T1000 (cell line): ENCODE measurements at places on chromosomes 7 and 10.

DNA sequence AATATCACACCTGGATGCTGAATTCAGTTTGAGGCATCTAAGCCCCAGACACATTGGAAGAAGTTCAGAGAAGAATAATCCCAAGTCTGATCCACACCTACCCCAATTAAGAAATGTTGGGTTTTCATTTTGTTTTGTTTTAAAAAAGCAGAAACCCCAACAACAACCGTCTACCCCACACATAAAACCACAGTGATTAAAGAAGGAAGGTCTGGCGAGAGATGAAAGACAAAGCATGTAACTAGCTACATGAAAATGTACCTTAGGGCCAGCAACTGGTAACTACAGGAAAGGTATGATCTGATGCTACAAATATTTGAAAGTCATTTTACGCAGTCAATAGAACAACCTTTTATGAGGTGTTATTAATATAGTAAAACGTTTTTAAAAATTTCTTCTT is 1112.3 kb downstream of the GATA3 start:
- no peak for DNase-seq

DNA sequence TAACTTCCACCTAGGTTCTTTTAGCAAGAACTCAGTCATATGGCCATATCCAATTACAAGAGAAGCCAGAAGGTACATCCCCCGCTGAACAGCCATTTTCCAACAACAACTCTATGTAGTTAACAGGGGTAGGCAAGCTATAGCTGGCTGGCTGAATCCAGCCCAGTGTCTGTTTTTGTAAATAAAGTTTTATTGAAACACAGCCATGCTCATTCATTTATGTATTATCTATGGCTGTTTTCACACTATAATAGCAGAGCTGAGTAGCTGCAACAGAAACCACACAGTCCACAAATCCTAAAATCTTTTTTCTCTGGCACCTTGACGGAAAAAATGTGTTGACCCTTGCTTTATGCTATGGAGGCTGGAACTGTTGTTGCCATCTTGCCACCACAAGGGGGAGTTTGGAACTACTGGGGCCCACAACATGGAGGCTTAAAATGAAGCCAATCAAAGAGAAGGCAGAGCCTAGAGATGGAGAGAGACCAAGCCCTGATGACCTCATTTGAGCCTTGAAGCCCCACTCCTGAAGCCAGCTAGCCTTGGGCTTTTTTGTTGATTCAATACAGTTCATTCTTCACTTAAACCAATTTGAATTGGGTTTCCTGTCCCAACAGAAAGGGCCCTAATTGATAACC is 33.3 kb upstream of the XPNPEP1 start:
- no peak for DNase-seq

DNA sequence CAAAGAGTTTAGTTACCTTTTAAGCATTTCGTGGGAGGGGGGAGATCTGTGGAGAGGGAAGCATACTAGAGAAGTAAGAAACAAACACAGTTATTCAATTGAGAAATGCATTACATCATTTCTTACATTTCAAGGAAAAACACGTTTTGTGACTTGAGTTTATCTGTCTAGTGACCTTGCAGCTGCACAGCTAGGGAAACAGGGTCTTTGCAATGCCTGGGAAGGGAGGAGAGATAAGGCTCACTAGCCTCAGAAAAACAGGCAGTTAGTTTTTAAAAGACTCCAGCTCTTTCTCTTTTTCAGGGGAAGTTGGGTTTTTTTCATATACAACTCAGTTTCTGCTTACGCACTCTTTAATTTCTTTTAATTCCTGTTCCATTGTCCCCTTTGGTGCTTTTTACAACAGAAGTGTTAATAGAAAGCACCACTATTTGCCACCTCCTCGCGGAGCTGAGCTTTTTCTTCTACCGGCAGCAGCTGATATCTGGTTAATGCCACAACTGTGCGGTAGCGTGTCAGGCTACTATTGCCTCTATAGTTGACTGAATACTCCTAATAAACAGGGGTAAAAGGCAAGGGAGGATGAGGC is 5.6 kb downstream of the CYP3A43 start:
- no peak for DNase-seq

GRCh38 chr7:157994319-157994718 is 593.3 kb downstream of the PTPRN2 start:
- no peak for DNase-seq

GRCh38 chr7:111113263-111114017 is 22.5 kb downstream of the LRRN3 start:
- DNase-seq: no peak

DNA sequence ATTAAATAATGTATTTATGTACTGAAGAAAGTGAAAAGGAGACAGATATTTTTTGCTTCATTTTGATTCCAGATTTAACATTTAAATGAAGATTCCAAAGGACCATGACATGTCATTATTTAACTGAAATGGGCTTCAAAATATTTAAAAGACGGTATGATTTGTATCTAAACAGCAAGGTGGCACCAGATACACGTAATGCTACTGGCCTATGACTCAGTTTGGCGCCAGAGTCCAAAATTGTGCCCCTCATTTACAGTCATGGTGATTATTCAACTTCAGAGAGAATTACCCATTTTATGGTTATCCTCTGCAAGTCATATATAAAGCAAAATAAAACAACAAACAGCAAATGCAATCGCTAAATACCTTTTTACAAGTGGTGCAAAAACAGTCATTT is 94.5 kb downstream of the ETV1 start:
- DNase-seq: no peak

- DNase-seq: no peak
Observed at GRCh38 chr10:116353817-116354216, 29.6 kb downstream of the CCDC172 start.

GRCh38 chr10:63268149-63268797 is 135.1 kb downstream of the NRBF2 start:
- no peak for DNase-seq

- DNase-seq: no peak
Observed at GRCh38 chr10:71078454-71079145, 133.8 kb upstream of the UNC5B start.

- DNase-seq: no peak
Observed at GRCh38 chr7:19932549-19933249, 159.3 kb upstream of the TMEM196 start.

DNA sequence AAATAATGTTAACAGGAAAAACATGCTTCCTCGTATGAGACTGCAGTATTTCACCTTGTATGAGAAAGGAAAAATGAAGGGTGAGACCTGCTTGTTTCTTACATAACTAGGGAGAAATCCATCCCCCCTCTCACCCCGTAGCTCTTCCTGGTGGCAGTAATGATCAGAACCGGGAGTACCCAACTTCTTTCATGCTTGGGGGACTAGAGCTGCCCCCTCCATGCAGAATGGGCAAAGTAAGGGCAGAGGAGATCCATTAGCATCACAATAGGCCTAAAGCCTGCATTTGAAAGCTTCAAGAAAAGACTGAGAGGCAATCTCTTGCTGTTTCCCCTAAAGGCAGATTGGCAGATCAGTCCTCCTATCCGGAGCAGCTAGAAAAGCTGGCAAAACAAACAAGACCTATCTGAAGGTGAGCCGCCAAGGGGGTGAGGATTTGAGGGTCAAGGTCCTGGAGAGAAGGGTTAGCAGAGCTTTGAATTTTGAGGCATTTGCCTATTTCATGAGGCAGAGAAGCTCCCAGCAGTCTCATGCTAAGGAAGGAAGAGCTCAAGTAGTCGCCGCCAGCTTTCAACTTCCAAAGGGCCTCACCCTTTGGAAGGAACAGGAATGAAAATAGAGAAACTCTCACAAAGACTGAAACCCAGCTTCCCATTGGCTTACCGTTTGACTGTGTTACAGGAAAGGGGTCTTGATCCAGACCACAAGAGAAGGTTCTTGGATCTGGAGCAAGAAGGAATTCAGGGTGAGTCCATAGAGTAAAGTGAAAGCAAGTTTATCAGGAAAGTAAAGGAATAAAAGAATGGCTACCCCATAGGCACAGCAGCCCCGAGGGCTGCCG is 36.2 kb downstream of the BAG3 start:
- DNase-seq: no peak

GRCh38 chr10:35133586-35133985 is 6.9 kb downstream of the CREM start:
- no peak for DNase-seq

- no peak for DNase-seq
Observed at GRCh38 chr7:37409461-37409860, 39.2 kb downstream of the ELMO1 start.

DNA sequence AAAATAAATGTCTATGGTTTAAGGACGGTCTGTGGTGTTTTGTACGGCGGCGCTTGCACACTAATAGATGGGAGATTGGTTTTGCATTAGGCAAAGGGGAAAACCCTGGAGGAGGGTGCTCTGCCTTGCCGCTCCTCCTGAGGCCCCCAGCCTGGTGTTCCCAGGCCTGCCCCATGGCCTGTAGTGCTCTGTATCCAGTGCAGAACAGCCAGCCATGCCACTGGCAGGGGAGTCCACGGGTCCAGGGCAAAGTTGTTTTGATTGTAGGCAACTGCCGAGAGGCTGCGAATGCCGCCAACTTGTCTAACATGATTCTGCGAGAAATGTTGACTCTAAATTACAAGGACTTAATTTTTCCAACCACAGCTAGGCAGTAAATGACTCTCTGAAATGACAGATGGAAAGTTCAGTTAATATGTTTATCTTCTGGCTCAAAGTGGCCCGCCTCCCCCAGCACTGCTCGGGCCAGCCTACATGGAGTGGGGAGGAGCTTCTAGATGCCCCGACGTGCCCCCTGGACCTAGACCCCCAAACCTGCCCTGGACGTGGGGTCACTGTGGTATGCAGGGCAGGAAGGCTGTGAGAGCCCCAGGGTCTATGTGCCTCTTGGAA is 104.6 kb upstream of the GDF10 start:
- no peak for DNase-seq

GRCh38 chr10:91800756-91801155 is 2.5 kb downstream of the TNKS2 start:
- DNase-seq: no peak

- DNase-seq: no peak
Observed at GRCh38 chr10:73867126-73867807, 7.1 kb downstream of the CAMK2G start.

- no peak for DNase-seq
Observed at GRCh38 chr7:140200061-140200989, 23.5 kb upstream of the KDM7A start.

DNA sequence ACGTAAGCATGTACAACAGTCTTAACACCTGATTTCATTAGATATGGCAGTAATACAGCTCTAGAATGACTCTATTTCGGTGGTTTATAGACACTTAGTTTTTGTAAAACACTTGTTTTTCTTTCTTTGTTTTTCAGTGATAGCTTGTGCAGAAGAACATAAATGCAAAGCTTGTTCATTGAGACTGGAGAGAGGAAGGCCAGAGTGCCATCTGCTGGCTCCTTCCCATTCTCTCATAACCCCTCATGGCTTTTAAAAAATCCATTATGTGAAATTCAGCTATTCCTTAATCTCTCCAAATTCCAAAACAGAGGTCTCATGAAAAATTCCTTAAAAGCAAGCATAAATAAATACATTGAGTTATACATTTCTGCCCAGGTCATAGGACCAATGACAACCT is 76.3 kb downstream of the CACNB2 start:
- no peak for DNase-seq

GRCh38 chr7:2670720-2671391 is 17.1 kb upstream of the AMZ1 start:
- peak; percentile 21 for DNase-seq

DNA sequence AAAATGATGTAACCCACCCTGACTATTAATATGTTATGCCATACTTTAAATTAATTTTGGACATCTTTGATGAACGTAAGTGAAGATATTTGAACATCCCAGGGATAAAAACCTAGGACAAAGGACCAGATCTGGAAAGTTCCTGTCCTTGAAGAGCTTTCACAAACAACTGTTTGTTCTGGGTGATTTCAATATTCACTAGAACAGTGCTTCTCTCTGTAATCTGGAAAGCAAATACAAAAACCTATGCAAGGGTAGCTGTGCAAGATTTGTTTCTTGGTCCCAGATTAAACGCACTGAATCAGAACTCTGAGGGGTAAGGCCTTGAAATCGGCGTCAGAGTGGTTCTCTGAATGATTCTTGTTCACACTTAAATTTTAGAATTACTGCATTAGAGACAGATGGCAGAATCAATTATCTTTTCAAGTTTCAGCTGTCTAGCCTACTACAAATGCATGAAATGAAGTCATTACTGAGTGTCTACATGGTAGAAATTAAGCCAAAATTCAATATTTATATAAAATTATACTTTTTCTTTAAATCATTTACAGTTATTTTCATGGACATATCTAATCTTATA is 69.6 kb upstream of the CSTF2T start:
- DNase-seq: no peak

DNA sequence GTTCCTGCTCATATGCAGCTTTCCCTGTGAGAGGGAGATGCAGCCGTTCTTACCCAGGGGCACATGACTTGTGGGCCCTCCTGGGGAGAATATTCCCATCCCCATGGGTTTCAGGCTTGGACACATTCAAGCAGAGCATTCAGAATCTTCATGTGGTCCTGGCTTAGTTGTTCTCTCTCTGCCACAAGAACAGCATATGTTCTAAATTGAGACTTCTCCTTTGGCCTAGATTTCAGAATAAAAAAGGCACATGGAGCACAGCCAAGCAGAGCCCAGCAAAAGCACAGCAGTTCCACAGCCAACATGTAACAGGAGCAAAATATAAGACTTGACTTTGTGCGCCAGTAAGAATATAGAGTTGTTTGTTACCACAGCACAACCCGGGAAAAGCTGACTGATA is 306.4 kb upstream of the MYO3A start:
- DNase-seq: no peak

GRCh38 chr10:21260066-21260465 is 265.4 kb downstream of the SKIDA1 start:
- DNase-seq: no peak

- no peak for DNase-seq
Observed at GRCh38 chr10:60433684-60434083, 44.0 kb upstream of the ANK3 start.

- DNase-seq: no peak
Observed at GRCh38 chr7:13279854-13280435, 592.5 kb downstream of the ARL4A start.

DNA sequence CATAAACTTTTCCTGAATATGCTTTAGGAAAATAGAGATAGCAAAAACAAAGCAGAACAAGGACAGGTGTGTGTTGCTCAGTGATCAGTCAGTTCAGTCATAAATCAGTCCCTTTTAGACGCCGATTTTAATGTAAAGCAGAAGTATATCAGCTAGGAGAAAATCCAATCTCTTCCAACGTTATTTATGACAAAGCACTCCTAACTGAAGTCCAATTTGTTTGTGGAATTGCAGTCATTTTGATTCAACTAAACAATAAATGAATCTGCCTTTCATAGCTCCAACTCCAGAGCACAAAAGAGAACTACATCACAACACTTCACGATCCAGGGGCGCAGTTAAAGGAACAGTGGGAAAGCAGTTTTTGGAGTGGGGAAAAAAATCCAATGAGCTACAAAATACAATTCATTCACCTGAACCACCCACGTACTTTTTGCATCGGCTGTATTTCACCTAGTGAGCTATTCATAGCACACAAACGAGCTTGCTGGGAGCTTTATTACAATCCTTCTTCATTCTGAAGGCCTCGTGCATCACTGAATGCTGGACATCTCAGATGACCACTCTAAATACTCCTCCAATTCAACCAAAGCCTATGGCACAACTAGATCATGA is 151.3 kb downstream of the LRRN3 start:
- no peak for DNase-seq

- no peak for DNase-seq
Observed at GRCh38 chr10:78985973-78986818, 82.6 kb upstream of the ZMIZ1 start.

- no peak for DNase-seq
Observed at GRCh38 chr10:133523631-133524203, 3.4 kb upstream of the CYP2E1 start.
